ENCODE measurements at places on chromosomes 11 and 22.

- DNase-seq = no peak
Measured at GRCh38 chr11:69869311-69869939, 50.2 kb upstream of the FGF3 start.

DNA sequence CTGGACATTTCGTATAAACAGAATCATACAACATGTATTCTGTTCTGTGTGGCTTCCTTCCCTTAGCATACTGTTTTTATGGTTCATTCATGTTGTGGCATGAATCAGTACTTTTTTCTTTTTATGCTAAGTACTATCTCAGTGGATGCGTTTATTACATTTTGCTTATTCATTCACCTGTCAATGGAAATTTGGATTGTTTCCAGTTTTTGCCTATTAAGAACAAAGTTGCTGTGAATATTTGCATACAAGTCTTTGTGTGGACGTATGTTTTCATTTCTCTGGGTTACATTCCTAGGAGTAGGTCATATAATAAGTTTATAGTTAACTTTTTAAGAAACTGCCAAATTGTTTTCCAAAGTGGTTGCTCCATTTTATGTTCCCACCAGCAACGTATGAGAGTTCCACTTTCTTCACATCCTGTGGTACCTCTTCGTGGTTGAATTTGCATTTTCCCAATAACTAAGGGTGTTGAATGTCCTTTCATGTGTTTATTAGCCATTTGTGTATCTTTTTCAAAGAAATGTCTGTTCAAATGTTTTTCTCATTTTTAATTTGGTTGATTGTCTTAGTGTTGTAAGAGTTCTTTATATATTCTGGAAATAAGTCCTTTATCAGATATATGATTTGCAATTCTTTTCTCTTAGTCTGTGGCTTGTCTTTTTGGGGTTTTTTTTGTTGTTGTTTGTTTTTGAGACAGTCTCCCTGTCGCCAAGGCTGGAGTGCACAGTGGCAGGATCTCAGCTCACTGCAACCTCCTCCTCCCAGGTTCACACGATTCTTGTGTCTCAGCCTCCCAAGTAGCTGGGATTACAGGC, 46.0 kb upstream of the MICAL2 start:
- DNase-seq = no peak

- DNase-seq = no peak
Measured at GRCh38 chr11:28702871-28703270, 594.7 kb downstream of the METTL15 start.

- no peak for DNase-seq
Measured at GRCh38 chr22:42918500-42918899, 61.4 kb upstream of the ARFGAP3 start.

DNA sequence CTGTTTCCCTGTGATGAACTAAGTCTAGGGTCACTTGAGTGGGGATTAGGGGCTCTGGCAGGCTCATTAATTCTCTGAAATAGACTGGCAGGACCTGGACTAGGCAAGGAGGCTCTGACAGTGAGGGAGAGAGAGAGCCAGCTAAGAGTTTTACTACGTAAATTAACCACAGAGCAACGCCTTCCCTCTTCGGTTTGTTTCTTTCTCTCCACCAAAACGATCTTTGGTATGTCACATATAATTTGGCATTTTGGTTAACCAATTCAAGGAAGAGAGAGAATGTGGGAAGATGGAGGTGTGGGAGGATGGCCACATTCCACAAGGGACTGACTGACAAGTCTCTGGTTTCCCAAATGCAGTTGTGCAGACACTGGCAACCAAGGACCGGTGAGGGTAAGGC, 27.9 kb downstream of the ATG16L2 start:
- DNase-seq = peak; percentile 52

- no peak for DNase-seq
Measured at GRCh38 chr11:93843906-93844305, 6.5 kb downstream of the VSTM5 start.

DNA sequence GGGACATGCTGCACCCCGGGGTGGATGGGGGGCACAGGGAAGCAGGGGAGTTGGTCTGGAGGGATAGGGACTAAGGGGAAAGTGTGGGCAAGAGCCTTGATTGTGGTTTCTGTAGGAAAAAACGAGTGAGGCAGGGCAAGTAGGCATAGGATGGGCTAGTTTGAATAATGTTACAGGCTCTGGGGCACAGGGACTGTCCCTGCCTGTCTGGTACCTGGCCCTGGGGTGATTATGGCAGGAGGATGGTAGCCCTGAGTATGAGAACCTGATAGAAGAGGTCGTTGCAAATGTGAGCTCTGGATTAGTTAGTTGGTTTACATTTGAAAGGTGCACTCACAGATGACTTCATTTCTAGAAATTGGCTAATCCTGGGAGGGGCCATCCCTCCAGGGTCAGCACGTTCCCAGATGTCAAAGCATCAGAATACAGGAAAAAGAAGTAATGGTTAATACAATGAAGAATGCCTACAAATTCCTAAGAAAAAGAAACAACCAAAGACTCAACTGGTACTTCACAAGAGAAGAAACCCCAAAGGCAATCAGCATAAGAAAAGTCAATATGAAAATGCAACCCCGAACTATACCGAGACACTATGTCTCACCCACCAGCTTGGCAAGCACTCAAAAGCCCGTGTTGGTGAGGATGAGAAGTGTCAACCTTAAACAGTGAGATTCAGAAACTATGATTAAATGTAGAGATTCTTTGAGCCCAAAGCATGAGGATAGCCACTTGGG, 11.3 kb upstream of the SMIM38 start:
- DNase-seq = no peak

DNA sequence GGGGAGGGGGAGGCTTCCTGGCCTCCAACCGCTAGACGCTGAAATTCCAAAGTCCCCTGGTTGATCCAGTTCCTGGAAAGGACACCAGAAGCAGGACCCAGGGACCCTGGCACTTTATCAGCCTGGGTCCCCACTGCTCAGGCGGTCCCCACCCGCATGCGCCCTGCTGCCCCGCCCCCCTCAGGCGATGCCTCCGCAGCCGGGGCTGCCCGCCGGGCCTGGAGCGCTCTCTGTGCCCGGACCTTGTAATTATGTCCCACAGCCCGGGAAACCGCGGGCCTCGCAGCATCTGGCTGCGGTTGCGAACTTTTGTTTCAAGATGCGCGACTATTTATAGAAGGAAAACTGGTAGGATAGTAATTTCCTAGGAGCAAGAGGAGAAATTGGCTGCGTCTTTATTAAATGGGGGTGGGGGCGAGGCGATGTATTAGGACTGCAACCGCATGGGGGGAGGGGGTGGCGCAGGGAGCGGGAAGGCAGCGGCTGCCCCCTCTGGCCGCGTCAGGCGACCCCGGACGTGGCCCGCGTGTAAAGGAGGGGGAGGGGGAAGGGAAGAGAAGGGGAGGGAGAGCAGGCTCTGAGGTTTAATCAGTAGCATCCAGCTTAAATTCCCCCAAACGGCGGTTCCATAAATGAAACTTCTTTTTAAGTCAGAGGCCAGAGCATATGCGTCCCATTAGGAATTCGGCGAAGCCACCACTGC, 6.1 kb downstream of the WNT7B start:
- DNase-seq = no peak

GRCh38 chr22:37065180-37065579, 13.6 kb downstream of the KCTD17 start:
- DNase-seq = no peak

GRCh38 chr11:130369141-130369691, 54.5 kb upstream of the ZBTB44 start:
- no peak for DNase-seq

- no peak for DNase-seq
Measured at GRCh38 chr11:19301361-19301760, 60.6 kb upstream of the E2F8 start.

- DNase-seq = peak; percentile 39
Measured at GRCh38 chr11:23336961-23337360, 476.7 kb upstream of the CCDC179 start.

DNA sequence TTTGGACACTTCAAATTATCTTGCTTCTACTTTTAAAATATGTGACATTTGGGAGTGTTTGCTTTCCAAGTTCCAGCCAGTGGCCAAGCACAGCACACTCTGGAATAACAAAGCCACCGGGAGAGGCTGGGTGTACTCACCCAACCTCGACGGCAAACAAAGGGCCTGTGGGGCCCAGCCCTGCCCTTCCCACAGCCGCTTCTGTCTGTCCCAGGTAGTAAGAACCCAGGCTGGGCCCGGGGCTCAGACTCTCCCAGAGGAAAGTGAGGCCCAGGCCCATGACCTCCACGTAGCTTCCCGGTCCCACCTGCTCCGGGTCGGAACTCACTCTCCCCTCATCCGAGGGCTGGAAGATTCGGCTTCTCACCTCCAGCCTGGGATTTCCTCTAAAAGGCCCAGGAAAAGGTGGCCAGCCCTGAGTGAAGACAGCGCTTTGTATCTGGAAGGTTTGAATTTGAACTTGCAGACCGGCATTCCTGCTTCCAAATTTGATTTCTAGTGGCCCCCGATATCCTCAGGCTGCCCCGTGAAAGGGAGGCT, 93.5 kb downstream of the CELSR1 start:
- no peak for DNase-seq

DNA sequence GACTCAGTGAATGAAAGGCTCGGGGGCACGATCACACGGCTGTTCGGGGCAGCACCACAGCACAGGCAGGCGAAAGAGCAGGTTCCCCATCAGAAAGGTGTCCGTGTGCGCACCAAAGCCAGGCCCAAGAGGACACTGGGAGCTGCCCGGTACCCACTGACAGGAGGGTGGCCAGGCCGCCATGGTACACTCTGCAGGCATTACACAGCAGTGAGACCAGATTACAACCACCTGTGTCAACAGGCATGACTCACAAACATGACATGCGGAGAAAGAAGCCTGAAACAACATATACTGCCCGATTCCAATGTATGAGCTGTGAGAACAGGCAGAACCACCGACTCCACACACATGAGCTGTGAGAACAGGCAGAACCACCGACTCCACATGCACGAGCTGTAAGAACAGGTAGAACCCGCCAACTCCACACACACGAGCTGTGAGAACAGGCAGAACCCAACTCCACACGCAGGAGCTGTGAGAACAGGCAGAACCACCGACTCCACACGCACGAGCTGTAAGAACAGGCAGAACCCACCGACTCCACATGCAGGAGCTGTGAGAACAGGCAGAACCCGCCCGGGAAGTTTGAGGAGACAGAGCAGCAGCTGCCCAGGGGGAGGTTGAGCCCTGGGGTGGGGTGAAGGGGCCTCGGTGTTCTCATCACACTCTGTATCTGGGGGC, 32.6 kb downstream of the KIAA0930 start:
- no peak for DNase-seq

DNA sequence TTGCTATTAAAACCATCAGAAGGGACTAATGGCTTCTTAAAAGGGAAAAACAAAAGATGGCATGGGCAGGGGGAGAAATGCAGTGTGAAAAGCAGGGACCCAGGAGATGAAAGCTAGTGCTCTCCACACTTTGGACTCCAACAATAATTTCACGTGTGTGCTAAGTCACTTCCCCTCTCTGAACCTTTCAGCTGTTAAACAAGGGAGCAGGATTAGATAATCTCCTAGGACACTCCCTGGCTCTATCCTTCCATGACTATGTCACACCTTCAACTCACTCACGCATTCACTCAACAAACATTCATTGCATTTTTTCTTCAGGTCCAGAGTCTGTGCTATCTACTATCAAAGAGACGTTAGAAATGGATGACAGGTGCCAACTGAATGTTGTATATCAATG, 88.7 kb downstream of the SYN3 start:
- DNase-seq = no peak

GRCh38 chr11:65539744-65540289, 14.9 kb downstream of the SCYL1 start:
- no peak for DNase-seq

- DNase-seq = no peak
Measured at GRCh38 chr11:32426192-32426591, 9.1 kb downstream of the WT1 start.

DNA sequence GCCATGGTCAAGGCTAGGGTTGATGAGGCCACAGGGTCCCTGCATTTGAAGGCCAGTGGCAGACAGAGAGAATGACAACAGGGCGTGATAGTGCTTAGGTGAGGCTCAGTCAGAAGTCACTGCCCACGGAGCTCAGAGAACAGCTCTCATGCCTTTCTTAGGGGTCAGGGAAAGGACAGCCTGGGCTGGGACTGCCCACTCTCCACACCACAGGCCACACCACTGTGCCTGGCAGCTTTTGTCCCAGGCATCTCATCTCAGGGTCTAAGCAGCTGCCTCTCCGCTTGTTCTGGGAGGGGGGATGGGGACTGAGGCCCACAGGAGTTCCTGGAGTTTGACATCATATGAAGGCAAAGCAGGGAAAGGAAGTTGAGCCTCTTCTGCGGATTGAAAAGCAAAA, 150.2 kb upstream of the B3GAT1 start:
- DNase-seq = no peak

- peak; percentile 89 for DNase-seq
Measured at GRCh38 chr22:38924347-38924952, 33.0 kb upstream of the APOBEC3A start.

Data from fibroblast of villous mesenchyme (primary cell).